HuH-7.5 (cell line): ENCODE measurements at places on chromosomes 11 and 22.

GRCh38 chr11:117187007-117187406 lies 8.5 kb downstream of the SIDT2 start:
- DNase-seq: no peak

- no peak for DNase-seq
These were observed 176.3 kb upstream of the TMEM45B start for GRCh38 chr11:129639300-129639699.

DNA sequence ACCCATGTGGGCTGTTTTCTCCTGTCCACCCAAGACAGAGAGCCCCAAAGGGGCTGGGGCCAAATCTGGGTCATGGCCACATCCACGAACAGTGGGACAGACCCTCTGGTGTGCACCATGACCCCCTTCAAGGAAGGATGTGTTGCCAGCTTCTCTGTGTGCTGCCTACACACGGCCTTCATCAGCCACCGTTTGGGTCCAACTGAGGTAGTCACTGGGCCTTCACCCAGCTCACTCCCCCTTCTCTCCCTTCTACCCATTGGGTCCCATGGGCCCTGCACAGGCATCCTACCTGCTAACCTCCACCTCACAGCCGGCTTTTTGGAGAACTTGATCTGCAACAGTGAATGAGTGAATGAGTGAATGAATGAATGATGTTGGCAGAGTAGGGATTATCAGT lies 1484.9 kb downstream of the BRD1 start:
- DNase-seq: no peak

GRCh38 chr11:1382831-1383607 lies 6.7 kb upstream of the BRSK2 start:
- DNase-seq: no peak

DNA sequence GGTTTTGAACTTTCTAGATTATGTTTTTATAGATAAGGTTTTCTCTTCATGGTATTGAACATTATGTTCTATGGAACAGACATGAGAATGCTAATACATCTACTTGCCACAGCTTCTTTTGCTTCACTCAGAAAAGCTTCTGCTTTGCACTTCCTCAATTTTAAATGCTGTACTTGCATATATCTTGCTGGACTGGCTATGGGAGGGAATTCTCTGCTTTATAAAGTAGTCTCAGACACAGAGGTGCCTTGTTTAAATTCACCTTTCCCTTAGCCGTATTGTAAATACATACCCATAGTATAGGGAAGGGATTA lies 173.9 kb downstream of the DDX10 start:
- DNase-seq: no peak

GRCh38 chr11:124611064-124611463 lies at the start of gene PANX3:
Gene PANX3, plus strand, starts transcription at chr11:124611428. Its CDS starts 129 bp downstream, at chr11:124611557.
- DNase-seq: no peak

GRCh38 chr11:80146232-80146631 lies 705.4 kb upstream of the TENM4 start:
- DNase-seq: no peak

DNA sequence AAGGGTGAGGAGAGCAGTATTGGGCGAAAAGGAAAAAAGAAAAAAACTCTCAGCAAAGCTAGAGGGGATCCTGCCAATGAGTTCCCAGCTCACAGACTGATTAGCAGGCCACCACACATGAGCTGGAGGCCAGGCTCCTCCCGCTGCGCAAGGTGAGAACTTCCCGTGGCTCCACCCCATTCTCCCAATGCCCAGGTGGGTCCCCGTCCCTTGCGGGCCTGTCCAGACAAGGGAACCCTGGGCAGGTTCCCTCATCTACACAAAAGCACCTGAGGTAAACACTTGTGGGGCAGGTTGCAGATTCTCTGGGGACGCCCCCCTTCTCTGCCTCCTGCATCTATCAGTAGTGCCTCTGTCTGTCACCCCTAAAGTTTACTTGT lies 46.5 kb downstream of the CDPF1 start:
- DNase-seq: no peak

DNA sequence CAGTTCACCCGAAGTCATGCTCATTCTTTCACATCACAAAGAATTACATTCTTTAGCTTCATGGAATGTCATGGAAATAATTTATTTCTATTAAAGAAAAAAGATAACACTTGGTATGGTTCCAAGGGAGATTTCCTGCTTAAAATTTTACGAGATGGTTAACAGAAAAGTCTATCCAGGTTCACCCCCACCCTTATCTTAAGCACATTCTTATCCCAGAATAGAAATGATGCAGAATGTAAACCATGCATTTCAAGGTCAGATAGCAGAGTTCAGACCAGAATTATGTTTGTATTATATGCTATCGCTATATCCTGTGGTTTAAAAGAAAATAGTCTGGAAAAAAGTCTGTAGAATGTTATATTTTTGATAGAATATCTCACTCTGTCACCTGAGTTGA lies 58.7 kb downstream of the GAS2 start:
- no peak for DNase-seq

- no peak for DNase-seq
These were observed 226.2 kb downstream of the TMEM135 start for GRCh38 chr11:87263979-87264378.
